Right ventricle myocardium superior (tissue), 1 donor: ENCODE measurements at places on chromosomes 1 and 21. TPM values are rescaled to one million over a fixed set of nuclear protein-coding genes. Genes with fewer than 3 reads are reported as not detected.

ATP6V1G3 gene
- total RNA-seq = not detected

RNU1-3 gene
- 9,391 TPM for total RNA-seq

EPHA2 gene
- 7.3 TPM for total RNA-seq

RHD gene
- total RNA-seq = not detected

AMY1A gene
- total RNA-seq = not detected

DMBX1 gene
- total RNA-seq = not detected

E2F2 gene
- 0.35 TPM for total RNA-seq
